Upper lobe of left lung (tissue), 6 donors: ENCODE measurements at places on chromosomes 6 and 20.
A peak's percentile ranks its signal among the peaks of the same experiment; 100 is the strongest.

- DNase-seq = no peak
Measured at GRCh38 chr6:128364766-128365519, 155.5 kb downstream of the PTPRK start.

DNA sequence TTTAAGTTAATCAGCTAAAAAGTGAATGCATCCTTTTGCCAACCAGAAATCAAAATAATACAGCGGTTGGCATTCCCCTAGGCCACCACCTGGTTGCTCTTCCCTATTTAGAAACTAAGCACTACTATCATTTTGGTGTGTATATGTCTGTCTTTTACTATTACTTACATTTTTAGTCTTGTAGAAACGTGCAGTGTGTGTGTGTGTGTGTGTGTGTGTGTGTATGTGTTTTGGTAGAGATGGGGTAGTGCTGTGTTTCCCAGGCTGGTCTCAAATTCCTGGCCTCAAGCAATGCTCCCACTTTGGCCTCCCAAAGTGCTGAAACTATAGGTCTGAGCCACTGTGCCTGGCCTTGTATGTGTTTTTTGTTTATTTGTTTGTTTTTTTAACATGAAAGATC is 27.4 kb downstream of the MYO6 start:
- DNase-seq = no peak

DNA sequence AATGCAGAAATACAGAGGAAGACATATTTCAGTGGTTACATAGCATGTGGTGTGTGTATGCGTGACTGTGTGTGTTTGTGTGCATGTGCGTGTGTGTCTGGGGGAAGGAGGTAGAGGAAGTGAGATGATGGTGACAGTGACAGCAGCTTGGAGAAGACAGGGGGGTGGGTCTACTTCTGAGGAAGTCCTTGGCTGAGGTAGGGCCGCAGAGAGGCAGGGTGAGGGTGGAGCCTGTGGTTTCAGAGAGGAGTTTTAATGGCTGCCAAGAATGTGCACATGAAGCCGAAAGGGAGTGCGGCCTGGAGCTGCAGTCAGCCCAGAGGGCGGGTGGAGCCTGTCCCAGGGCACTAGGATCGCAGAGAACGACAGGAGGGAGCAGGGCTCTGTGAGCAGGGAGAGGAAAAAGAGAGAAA is 22.7 kb upstream of the RNF24 start:
- DNase-seq = peak; percentile 94

DNA sequence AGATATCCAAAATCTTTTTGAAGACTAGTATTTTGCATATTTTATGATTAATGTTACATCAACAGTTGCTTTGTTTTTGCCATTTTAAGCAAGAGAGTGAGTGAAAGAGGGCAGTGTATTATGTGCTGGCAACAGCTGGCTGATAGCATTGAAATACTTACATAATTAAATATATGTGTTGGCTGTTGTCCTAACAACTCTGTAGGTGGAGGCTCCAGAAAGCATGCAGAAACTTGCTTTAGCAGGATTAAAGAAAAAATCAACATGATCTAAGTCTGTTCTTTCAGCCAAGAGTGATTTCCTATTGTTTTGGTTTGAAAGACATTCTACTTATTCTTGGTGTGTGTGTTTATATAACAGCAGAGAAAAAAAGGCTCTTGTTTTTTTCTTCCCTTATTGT is 127.5 kb downstream of the CDKAL1 start:
- DNase-seq = no peak

DNA sequence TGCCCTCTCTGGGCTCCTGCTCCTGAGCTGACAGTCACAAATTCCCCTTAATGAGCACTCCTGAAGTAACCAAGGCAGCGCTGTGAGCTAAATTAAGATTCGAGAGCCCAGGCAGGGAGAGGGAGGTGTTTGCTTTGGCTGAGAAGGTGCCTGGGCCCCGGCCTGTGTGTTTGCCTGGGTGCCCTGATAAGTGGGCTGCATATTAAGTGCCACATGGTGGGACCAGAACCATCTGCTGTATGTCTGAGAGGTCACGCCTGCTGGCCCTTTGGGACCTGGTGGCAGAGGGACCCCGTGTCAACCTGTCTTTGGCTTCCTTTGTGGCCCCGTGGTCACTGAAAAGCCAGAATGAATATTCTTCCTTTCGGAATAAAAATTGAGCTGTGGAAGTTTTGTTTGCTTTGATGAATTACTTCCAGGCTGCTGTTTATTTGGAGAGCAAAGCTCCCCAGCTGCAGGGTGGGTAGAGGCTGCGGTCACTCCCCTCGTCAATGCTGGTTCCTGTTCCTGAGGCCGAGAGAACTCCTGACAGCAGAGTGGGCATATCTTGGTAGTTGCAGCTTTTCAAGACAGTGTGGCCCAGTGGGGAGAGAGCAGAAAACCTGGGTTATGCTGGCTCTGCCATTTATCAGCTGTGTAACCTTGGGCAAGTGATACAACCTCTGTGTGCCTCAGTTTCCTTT is 17.5 kb upstream of the KCNK16 start:
- DNase-seq = no peak

DNA sequence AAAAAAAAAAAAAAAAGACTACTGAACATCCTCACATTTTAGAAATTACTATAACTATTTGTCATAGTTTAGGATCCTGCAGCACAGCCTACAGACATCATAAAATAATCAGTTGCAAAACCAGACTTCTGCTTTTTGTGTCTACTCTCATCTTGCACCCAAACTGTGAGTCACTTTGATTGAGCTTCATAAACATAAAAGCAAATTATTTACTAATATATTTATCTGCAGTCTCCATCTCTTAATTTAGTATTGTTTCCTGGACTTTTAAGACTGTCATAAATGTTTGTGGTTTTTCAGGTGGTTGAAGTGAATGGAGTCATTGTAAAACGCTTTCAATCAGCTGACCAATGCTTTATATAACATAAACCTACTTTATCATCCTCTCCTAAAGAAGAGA is 14.8 kb upstream of the CALHM6 start:
- no peak for DNase-seq

GRCh38 chr6:169953686-169954085 is 202.3 kb downstream of the ERMARD start:
- no peak for DNase-seq

- DNase-seq = no peak
Measured at GRCh38 chr6:163529605-163530004, 115.1 kb downstream of the QKI start.

GRCh38 chr20:60632391-60633262 is 619.4 kb upstream of the CDH4 start:
- no peak for DNase-seq

- no peak for DNase-seq
Measured at GRCh38 chr6:112249489-112249888, 4.9 kb downstream of the LAMA4 start.

- no peak for DNase-seq
Measured at GRCh38 chr6:8900056-8900455, 464.7 kb upstream of the SLC35B3 start.

GRCh38 chr6:51531623-51532022 is 555.8 kb downstream of the PKHD1 start:
- DNase-seq = no peak

GRCh38 chr6:125927761-125928160 is 28.8 kb upstream of the HINT3 start:
- no peak for DNase-seq

- no peak for DNase-seq
Measured at GRCh38 chr6:30824698-30825097, 59.6 kb upstream of the DDR1 start.

DNA sequence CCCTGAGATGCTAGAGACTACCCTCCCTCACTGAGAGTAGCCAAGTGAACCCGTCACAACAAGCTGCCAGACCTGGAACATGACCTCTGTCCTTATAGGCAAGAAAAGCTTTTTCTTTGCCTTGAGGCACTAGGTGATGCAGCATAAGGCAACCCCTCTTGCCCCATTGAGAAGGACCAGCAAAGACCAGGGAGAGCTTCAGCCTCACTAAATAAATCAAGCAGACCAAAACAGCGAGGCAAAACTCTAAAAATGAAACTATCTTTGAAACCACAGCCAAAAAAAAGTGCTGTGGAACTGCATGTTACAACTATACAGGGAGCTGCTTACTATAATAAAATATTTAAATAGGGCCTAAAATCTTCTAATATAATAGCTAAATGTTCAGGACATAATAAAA is 62.6 kb upstream of the FAM83B start:
- no peak for DNase-seq

DNA sequence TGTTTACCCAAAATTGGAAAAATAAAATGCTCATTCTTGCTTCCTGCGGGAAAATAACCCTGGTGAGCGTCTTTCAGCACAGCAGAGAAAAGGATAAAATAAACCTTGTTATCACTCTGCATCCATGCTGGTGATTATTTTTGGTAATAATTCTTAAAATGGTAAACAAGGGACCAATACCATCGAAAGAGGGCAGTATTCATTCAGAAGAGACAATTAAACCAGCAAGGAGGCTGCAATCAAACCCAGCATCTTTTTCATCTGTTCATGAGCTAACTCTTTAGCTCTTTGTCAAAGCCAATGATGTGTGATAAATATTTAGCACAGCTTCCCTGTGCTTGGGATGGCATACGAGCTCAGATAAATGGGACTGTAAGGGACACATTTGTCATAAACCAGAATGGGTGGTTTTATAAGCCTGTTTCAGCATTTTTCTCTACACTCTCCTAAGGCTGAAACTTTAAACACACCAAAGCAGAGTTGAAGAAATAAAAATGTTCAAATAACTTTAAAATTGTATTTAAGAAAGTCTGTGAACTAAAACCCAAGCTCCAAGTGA is 34.4 kb downstream of the CDH26 start:
- DNase-seq = no peak

- no peak for DNase-seq
Measured at GRCh38 chr6:22580337-22580736, 11.0 kb downstream of the HDGFL1 start.
